ENCODE measurements at places on chromosomes 3 and 15.

- DNase-seq, result no peak
Measured at GRCh38 chr3:117218641-117219048, 509.1 kb downstream of the TUSC7 start.

DNA sequence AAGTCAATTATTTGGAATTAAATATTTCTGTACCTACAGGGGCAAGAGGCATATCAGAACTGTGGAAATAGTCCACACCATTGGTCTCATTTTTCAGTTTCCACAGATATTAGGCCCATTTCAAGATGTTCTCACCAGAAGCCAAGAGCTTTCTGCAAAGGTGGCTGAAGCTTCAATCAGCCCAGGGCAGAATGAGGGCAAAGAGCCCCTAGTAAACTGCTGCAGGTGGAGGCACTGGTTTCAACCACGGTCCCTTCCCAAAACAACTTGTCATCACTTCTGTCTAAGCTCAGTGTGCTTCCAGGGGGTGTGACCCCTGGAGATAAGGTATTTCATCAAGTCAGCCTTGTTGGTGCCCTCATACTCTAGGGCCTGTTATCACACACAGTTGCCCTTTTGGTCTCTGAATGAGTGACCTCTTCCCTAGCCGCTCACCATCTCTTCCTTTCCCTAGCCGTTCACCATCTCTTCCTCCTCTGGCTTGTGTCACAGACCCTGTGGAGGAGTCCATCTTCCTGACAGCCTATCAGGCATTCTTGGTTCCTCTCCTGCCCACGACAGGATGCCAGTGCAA, 21.2 kb downstream of the IL17RD start:
- no peak for DNase-seq

DNA sequence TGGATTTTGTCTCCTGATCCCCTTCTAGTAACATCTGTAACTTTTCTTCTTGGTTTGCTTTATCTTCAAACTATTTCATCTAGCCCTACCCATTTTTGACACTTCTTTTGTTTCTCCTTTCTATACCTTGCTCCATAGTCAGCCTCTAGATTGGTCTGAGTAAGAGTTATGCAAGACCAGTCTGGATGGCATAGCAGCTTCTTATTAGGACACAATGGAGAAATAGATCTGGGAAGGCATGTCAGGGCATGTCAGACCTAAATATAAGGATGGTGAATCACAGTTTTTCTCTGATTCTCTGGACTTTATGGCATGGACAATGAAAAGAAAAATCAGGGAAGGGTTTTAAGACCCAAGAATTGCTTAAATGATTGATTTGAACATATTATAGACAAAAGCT, 452.5 kb downstream of the RAP2B start:
- no peak for DNase-seq

DNA sequence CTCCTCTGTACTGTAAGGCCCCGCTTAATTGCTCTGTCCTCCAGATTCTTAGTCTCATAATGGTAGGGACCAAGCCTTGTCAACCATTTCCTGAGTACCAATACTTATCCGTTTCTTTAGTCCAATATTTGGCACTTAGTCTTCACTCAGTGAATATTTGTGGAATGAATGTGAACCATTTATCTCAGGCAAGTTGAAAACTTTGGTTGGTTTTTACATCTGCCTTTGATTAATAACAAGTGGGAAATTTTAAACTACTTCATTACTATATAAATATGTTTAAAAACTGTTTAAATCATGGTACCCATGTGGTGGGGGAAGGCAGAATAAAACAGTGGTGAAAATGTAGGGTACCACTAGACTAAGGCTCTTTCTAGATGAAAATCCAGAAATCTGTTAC, 15.2 kb downstream of the CA12 start:
- no peak for DNase-seq

DNA sequence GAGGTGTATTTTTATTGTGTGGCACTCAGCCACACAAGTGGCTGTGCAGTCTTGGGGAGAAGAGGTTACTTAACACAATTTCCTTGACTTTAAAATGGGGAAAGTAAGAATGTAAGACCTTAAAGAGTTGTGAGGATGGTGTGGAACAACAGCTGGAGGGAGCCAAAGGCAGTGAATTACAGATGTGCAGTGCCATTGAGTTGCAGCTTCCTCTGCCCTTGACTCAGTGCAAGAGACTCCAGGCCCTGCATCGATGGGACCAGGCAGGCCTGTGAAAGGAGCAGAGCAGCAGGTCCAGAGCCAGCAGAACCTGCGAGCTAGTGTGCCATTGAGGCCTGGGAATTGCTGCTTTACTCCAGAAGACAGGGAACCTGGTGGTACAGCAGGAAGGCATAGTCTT, 27.2 kb downstream of the EEFSEC start:
- DNase-seq, result no peak

GRCh38 chr3:13371100-13372075, 48.7 kb downstream of the NUP210 start:
- DNase-seq, result no peak

DNA sequence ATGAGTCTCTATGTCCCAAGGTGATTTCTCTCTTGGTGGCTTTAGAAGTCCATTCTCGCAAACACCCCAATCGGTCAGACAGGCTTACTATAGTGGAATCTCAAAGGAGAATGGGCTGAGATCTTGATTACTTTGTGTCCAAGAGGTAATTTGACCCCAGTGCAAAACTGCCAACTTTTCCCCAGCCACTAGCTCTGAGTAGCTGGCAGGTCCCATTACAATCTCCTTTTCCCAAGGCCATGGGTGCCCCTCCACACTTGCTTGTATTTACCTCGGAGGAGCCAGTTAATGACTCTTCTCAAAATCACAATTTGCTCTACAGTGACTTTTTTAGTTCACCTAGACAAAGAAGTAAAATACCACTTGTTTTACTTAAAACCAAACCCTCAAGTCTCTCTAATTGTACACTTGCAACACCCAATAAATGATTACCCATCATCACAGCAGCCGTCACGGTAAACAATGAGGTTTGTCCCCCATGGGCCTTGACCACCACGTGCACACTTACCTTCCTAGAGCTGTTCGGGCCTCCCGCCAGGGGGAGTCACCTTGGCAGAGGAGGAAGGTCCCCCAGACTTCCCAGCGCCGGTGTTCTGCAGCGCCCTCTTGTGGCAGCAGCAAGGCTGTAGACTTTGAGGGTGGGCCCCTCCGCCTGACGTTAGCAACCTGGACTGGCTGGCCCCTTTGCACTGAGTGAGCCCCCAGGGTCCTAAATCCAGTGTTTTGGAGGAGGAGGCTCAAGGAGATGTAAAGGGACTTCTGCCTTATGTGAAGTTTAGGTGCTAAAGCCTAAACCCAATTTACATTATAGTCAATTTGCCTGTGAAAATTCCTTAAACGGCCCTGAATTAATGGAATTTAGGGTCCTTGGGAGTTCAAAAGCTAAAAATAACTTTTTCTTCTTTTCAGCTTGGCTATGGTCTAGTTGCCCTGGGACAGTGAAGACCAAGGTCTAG, 18.7 kb upstream of the HDAC11 start:
- DNase-seq, result peak; percentile 33

GRCh38 chr3:121274411-121274810, 271.4 kb downstream of the POLQ start:
- DNase-seq, result no peak

DNA sequence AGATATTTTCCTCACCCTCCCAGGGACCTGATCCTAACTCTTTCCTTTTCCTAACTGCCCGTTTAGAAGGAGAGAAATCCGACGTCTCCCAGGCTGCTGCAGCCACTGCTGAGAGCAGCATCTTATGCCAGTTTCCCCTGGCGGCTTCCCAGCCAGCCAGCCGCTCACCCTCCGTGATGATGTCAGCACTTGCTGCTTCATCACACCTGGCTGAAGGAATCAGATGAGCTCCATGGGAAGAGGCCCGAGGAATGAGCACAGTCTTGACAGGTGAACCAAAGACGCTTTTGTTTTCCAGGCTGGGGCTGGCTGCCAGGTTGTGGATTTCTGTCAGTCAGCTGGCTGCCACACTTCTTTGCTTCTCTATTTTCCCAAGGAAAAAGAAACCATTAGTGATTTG, 445.1 kb upstream of the RBMS3 start:
- DNase-seq, result no peak

DNA sequence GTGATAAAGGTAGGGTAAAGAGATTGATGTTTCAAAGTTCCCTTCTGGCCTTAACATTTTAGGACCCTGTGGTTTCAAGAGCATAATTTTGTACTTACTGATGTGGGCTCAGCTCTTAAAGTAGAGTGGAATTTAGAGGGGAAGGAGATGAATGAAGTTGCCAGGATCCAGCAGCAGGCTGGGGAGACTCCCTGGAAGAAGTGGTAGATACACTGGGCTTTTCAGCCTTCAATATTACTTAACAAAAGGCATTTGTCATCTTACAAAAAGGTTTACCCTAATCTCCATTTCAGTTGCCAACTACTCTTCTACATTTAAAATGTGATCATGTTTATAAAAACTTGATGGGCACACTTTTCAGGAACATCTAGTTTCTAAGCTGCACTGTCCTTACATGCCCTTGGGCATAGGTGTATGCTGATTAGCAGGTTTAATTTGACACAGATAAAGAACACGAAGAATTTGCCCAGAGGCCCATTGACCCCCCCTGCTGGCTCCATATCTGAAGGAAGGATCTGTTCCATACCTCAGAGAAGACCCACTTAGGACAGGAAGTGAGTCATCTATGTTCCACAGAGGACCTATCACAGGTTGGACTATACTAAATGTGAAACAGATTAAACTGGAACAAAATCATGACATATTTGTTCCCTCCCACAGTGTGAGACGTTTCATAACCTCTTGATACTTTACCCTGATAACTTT, 93.0 kb upstream of the LPP start:
- DNase-seq, result peak; percentile 15

GRCh38 chr3:70433091-70433490, 120.7 kb upstream of the MDFIC2 start:
- DNase-seq, result no peak

- DNase-seq, result no peak
Measured at GRCh38 chr15:77742570-77742969, 109.9 kb upstream of the LINGO1 start.

DNA sequence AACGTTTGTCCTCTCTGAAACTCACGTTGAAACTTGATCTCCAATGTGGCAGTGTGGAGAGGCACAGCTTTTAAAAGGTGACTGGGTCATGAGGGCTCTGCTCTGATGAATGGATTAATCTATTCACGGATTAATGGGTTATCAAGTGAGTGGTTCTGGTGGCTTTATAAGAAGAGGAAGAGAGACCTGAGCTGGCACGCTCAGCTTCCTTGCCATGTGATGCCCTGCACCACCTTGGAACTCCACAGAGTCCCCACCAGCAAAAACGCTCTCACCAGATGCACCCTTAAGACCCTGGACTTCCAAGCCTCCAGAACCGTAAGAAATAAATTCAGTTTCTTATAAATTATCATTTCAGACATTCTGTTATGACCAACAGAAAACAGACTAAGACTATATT, 2.6 kb downstream of the PPP1R2 start:
- DNase-seq, result no peak

DNA sequence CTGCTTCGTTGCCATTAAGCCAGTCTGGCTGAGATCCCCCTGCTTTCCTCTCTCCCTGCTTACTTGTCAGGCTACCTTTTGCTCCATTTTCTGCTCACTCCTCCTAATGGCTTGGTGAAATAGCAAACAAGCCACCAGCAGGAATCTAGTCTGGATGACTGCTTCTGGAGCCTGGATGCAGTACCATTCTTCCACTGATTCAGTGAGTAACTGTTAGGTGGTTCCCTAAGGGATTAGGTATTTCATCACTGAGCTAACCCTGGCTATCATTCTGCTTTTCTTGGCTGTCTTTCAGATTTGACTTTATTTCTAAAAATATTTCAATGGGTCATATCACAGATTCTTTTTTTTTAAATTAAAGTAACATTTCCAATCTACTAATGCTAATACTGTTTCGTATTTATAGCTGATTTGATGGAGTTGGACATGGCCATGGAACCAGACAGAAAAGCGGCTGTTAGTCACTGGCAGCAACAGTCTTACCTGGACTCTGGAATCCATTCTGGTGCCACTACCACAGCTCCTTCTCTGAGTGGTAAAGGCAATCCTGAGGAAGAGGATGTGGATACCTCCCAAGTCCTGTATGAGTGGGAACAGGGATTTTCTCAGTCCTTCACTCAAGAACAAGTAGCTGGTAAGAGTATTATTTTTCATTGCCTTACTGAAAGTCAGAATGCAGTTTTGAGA, 25.0 kb downstream of the CTNNB1 start:
- DNase-seq, result no peak

- no peak for DNase-seq
Measured at GRCh38 chr15:31457631-31458526, 131.2 kb downstream of the KLF13 start.

DNA sequence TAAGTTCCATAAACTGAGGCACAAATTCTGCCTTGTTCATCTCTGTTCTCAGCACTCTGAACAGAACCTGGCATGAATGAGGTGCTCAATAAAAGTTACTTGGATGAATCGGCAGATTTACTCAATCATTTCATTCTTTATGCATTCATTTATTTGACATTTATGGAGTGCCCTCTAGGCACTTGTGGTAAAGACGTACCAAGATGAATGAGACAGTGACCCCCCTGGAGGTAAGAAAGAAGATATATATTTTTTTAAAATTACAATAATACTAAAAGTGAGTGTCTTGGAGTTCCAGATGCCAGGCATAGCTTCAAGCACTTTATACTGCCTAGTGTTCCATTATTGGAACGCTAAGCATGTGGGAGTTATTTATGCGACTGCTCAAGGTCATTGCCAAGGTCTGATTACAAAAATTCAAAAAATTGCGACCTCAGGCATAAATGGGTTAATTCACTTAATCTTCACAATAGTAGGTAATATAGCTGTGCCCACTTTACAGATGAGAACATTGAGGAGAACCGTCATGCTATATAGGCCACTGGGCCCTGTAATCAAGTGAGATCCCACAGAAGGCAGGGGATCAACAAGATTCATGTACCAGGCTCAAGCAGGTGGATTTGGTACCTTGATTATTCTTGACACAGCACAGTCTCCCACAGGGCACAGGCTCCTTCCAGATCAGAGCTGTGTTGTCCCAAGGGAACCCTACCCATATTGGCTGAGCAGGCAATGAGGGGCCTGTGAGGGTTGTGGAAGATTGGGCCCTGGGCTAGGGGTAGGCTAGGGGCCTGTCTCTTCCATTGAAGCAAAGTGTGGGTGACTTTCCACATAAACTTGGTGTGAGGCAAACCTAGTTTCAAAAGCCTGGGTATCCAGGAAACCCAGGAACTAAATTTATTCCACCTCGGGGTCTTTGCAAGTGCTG, 10.7 kb downstream of the XIRP1 start:
- DNase-seq, result no peak

DNA sequence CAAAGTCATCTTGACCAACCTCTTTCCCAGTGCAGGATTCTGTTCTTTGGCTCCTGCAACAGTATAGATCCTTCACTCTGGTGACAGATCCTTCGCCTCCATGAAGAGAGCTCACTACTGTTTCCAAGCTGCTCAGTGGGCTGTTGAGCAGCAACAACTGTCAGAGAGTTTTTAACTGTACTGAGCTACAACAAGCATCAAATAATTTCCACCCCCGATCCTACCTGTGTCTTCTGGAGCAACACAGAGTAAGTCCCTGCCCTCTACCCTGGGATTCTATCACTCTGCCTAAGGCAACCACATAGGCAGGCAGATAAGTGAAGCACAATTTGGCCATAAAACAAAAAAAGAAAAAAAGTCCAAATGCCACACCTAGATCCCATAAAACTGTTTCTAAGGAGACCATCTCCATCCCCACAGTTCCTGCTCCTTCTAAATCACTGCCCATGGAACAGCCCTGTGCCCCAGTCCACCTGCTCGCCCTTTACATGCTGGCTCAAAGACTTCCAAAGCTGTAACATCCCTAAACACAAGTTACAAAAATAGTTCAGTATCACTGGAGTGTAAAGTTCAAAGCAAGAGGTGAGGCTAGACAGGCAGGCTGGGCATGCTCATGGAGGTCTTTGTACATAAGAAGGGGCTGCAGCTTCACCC, 37.8 kb upstream of the ANPEP start:
- no peak for DNase-seq

- no peak for DNase-seq
Measured at GRCh38 chr3:20809356-20809755, 623.4 kb upstream of the SGO1 start.

Measured in NK-92 treated with Interleukin-12 subunit alpha and Interleukin-12 subunit beta, amount 100 ng/mL, for 24 hours (cell line).